Activated T-helper 1 cell treated with anti-CD3 and anti-CD28 coated beads, Interleukin-12 subunit alpha, Interleukin-12 subunit beta, Interleukin-2, Interleukin-4 antibody, amounts not matched to agents 30 ng/mL and 10 ng/mL and 1 ng/mL, durations not matched to agents 14 hours and 24 hours and 36 hours (primary cell): ENCODE measurements at places on chromosomes 13 and 19. TPM values are rescaled to one million over a fixed set of nuclear protein-coding genes. Genes with fewer than 3 reads are reported as not detected.

DNA sequence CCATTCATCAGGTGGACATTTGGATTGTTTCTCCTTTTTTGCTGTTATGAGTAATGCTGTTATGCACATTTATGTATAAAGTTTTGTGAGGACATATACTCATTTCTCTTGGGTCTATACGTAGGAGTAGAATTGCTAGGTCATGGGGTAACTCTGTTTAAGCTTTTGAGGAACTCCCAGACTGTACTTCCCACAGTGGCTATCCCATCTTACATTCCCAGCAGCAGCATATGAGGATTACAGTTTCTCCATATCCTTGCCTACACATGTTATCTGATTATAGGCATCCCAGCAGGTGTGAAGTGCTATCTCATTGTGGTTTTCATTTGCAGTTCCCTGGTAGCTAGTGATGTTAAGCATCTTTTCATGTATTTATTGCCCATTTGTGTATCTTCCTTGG is 5.9 kb downstream of the ZSCAN22 start:
- no peak for DNase-seq
- no peak overlapping the region for H3K4me3 ChIP-seq

The KLK12 gene
- not detected in 2 replicates for total RNA-seq

DNA sequence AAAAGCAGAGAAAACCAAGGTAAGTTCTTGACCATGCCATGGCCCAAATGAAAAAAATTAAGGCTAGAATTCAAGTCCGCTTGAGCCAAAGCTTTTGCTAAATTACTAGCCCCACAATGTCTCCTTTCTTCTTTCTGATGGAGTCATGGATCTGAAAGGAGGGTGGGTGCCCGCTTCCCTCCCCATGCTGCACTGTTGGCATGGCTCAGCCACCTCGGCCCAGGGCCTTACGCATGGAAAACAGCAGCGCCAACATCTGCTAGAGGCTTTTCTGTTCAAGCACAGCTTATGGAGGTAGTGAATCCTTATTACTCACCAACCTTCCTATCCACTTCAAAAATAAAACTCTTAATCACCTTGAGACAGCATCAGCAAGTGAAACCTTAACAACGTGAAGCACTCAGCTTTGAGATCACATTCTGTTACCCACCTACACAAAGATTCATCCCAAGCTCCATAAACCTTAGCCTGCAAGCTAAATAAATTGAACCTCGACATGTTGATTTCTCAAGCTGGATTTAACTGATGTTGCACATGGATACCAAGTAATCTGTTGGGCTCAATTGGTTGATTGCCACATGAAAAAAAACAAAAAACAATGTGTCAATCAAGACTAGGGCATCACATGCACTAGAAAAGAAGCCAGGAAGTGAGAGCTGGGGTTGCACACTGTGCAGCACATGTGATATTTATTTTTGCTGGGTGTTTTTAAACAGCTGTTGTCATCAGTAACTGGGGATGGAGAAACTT is 43.4 kb downstream of the TPT1 start:
- DNase-seq: no peak
- H3K4me1 ChIP-seq: peaks cover 29% of the 10 kb centered on the region
- peak overlapping the region; percentile 74 for H3K27ac ChIP-seq
- H3K27me3 ChIP-seq: no peaks in the 10 kb centered on the region
- H3K36me3 ChIP-seq: peaks cover 9% of the 10 kb centered on the region

- H3K4me1 ChIP-seq: peaks cover 23% of the 10 kb centered on the region
- H3K4me3 ChIP-seq: peak overlapping the region; percentile 71
- H3K27ac ChIP-seq: no peak overlapping the region
- H3K36me3 ChIP-seq: peaks cover 3% of the 10 kb centered on the region
- no peak for DNase-seq
- peaks cover 76% of the 10 kb centered on the region for H3K27me3 ChIP-seq
These were observed 960 bp upstream of the GSX1 start for GRCh38 chr13:27791146-27791900.

DNA sequence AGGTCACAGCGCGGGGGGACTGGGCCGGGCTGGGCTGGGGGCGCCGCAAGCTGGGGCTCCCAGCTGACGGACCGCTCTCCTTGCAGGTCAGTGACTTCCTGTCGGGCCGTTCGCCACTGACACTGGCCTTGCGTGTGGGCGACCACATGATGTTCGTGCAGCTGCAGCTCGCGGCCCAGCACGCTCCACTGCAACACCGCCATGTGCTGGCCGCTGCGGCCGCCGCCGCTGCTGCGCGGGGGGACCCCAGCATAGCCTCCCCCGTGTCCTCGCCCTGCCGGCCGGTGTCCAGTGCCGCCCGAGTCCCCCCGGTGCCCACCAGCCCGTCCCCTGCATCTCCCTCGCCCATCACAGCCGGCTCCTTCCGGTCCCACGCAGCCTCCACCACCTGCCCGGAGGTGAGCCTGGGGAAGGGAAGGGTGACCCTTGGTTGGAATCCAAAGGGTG is 5.7 kb downstream of the MIDN start:
- H3K36me3 ChIP-seq: peaks cover 39% of the 10 kb centered on the region
- no peak overlapping the region for H3K27ac ChIP-seq
- peaks cover 20% of the 10 kb centered on the region for H3K4me1 ChIP-seq
- no peak for DNase-seq

The TNFSF11 gene
- total RNA-seq: 1.2 and 1.6 TPM in 2 replicates

DNA sequence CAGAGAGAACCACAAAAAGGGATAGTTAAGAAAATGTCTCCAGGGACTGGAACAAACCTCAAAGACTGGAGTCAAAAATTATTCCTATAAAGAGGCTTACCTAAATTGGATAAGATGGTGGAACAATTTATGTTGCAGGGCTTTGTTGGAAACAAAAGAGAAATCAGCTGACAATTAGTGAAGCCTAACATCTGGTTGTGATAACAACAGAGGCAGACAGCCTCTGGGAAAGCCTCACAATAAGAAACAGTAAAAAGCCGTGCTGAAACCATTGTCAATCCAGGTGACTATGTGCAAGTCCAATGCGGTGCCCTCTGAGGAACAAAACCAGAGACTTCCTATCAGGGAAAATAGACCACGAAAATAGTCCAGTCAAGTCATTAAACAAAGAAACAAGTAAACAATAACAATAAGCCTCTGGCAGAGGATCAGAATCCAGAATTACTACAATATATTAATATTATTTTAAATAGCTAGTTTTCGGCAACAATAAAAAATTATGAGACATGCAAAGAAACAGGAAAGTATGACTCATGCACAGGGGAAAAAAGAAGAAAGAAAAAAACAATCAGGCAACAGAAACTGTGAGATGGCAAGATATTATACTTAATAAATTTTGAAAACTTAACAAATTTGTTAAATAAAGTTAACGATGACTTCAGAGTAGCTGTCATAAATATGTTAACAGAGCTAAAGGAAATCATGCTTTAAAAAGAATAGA is 99.7 kb upstream of the RXFP2 start:
- no peaks in the 10 kb centered on the region for H3K36me3 ChIP-seq
- no peak for DNase-seq
- no peaks in the 10 kb centered on the region for H3K4me1 ChIP-seq
- H3K27ac ChIP-seq: no peak overlapping the region
- H3K4me3 ChIP-seq: no peak overlapping the region
- no peaks in the 10 kb centered on the region for H3K27me3 ChIP-seq

GRCh38 chr19:3851254-3852176 is 17.3 kb downstream of the ZFR2 start:
- DNase-seq: no peak
- peaks cover 2% of the 10 kb centered on the region for H3K36me3 ChIP-seq
- no peak overlapping the region for H3K4me3 ChIP-seq
- H3K4me1 ChIP-seq: no peaks in the 10 kb centered on the region
- no peaks in the 10 kb centered on the region for H3K27me3 ChIP-seq

DNA sequence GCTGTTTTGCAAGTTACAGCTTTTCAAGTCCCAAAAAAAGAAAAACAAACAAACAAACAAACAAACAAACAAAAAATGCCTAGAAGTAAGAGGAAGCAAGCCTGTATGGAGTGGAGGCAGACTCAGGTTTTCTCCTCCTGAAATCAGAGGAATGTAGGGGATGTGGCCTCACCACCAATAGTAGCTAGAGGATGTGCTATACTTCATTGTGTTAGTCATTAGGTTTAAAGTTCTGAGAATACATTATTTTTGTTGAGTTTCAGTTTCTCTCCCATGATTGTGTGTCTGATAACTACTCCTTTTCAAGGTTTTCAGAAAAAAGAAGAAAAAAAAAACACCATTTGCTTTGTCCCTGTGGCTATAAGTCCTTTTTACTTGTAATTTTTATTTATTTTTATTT is 524.5 kb downstream of the GPC6 start:
- H3K27ac ChIP-seq: no peak overlapping the region
- no peaks in the 10 kb centered on the region for H3K4me1 ChIP-seq
- no peaks in the 10 kb centered on the region for H3K36me3 ChIP-seq
- no peaks in the 10 kb centered on the region for H3K27me3 ChIP-seq
- DNase-seq: no peak
- H3K4me3 ChIP-seq: no peak overlapping the region

The SBSN gene
- total RNA-seq: not detected in 2 replicates

GRCh38 chr13:41058295-41059070 is 2.8 kb upstream of the WBP4 start:
- DNase-seq: no peak
- peaks cover 75% of the 10 kb centered on the region for H3K4me1 ChIP-seq
- H3K27me3 ChIP-seq: peaks cover 6% of the 10 kb centered on the region
- peak overlapping the region; percentile 98 for H3K4me3 ChIP-seq

The KIR3DL2 gene
- total RNA-seq: 0.65 and 1.1 TPM in 2 replicates

DNA sequence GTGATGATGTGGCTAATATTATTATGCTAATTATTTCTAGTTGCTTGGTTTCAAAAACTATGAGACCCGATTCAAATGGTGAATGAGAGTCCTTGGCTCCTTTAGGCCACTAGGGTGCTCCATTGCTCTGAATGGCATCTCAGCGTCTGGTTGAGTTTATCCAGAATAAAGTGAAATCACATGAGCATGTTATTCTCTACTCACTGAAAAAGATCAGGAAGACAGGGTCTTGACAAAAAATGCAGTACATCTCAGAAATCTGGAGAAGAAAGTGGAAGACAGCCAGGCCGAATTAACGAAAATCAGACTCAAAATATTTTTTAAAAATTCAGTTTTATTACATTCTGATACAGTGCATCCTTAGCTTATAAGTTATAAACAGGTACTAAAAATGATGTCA is 516.2 kb downstream of the MYO16 start:
- DNase-seq: no peak
- H3K27me3 ChIP-seq: peaks cover 18% of the 10 kb centered on the region
- H3K4me3 ChIP-seq: no peak overlapping the region
- no peak overlapping the region for H3K27ac ChIP-seq

The IGFL3 gene
- not detected in 2 replicates for total RNA-seq

DNA sequence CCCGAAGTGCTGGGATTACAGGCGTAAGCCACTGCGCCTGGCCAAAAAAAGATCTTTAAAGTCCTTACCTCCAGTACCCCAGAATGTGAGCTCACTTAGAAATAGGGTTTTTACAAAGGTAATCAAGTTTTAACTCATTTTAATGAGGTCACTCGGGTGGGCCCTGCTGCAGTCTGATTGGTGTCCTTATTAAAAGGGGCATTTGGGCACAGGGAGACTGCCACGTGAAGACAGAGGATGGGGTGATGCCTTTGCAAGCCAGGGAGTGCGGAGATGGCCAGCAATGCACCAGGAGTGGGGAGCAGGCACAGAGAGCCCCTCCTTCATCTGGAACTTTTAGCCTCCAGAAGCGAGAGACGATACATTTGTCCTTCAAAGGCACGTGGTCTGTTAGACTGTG is 11.7 kb downstream of the NKPD1 start:
- H3K36me3 ChIP-seq: no peaks in the 10 kb centered on the region
- no peak overlapping the region for H3K27ac ChIP-seq
- H3K4me3 ChIP-seq: no peak overlapping the region
- peaks cover 15% of the 10 kb centered on the region for H3K27me3 ChIP-seq
- H3K4me1 ChIP-seq: peaks cover 11% of the 10 kb centered on the region

DNA sequence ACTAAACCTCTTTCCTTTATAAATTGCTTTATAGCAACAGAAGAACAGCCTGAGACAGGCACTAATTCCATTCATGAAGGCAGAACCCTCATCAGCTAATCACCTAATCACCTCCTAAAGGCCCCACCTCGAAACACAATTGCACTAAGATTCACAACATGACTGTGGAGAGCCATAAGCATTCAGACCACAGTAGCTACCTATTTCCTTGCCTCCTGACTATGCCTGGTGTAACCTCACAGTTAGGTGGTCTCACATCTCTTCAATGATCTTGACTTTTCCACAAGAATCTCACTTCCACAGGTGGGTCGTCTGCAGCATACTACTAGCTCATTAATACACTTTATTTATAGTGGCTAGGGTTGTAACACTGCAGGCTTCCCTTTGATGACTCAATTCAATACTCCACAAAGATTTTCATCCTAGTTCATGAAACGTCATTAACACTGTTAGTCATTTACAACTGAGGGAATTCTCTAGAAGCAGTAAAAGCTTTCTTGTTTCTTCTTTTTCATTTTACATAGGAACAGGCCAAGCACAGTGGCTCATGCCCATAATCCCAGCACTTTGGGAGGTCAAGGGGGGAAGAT is 27.1 kb downstream of the STK24 start:
- H3K4me3 ChIP-seq: peak overlapping the region; percentile 38
- no peaks in the 10 kb centered on the region for H3K27me3 ChIP-seq
- no peak for DNase-seq
- peaks cover 73% of the 10 kb centered on the region for H3K4me1 ChIP-seq
- H3K36me3 ChIP-seq: peaks cover 28% of the 10 kb centered on the region

GRCh38 chr13:62173958-62174357 is 758.3 kb upstream of the PCDH20 start:
- no peaks in the 10 kb centered on the region for H3K27me3 ChIP-seq
- DNase-seq: no peak
- H3K36me3 ChIP-seq: no peaks in the 10 kb centered on the region
- H3K4me3 ChIP-seq: no peak overlapping the region

The IL17D gene
- 0.15 and 0.29 TPM in 2 replicates for total RNA-seq

The SIGLEC6 gene
- 0.98 and 1.6 TPM in 2 replicates for total RNA-seq

DNA sequence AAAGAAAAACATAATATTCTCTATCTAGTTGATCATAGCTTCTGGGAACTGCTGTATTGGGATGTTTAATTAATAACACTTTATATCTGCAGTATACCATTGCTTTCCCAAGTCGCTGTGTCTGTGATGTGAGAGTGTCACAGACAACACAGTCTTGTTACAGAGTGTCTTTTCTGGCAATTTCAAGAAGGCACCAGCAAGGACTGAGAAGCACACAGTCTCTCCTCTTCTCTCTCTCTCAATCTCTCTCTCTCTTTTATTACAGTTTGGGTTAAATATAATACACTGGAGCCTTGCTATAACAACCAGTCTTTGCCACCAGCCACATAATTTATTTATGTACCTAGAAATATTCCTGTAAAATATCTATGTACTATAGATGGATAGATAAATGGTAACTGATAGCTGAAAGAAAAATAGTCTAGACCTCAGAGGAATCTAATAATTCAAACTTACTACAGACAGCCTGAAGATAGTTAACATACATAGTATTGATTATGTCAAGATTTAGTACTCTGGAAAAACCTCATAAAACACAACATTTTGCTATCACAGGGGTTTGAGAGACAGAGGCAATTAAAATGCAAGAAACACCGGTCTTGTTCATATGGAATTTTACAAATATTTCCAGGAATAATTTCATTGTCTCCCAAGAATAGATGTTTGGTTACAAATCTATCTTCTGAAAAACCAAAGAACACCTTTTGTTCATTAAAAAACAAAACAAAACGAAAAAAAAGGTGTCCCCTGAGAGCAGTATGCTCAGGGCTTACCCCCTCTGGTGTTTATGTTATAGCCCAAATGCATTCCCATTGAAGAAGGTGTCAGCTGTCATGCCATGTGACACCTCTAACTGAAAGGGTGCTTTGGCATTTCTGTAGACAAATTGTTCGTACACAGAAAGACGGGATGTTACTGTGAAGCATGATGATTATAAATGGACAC is 507.8 kb downstream of the TBC1D4 start:
- no peak overlapping the region for H3K4me3 ChIP-seq
- H3K27me3 ChIP-seq: peaks cover under 1% of the 10 kb centered on the region
- no peaks in the 10 kb centered on the region for H3K36me3 ChIP-seq
- H3K27ac ChIP-seq: no peak overlapping the region
- DNase-seq: no peak
- H3K4me1 ChIP-seq: no peaks in the 10 kb centered on the region

The SYNGR4 gene
- 0.61 TPM in 1 of 2 replicates, not detected in the other for total RNA-seq
